Activated CD4-positive, alpha-beta memory T cell treated with anti-CD3 and anti-CD28 coated beads for 36 hours (primary cell): ENCODE measurements at places on chromosomes 6 and 20.

DNA sequence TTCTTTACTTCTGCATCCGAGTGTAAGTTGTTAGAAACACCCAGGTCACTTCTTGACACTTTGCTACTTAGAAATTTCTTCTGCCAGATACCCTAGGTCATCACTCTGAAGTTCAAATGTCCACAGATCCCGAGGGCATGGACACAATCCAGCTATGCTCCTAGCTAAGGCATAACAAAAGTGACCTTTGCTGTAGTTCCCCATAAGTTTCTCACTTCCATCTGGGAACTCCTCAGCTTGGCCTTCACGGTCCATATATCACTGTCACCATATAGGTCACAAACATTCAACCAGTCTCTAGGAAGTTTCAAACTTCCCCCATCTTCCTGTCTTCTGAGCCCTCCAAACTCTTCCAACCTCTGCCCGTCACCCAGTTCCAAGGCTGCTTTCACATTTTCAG lies 65.3 kb downstream of the IRF4 start:
- DNase-seq: no peak

DNA sequence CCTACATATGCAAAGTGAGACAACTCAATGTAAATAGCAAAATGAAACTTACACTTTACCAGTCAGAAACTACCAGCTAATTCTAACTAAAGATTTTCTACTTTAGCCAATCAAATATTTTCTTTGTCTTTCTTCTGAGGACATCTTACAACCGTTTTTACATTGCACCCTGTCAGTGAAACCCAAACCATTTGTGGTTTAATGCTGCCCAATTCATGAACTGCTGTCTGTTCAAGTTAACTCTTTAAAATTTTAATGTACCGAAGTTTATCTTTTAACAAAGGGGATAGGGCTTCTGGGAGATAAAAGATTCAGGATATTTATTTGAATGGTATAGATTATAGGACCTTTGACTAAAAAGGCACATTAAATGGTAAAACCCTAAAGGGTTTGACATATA lies 121.3 kb upstream of the HDDC2 start:
- no peak for DNase-seq

GRCh38 chr20:29298759-29299613 lies 1958.5 kb upstream of the DEFB115 start:
- DNase-seq: no peak

- DNase-seq: no peak
These were observed 32.8 kb downstream of the CD164 start for GRCh38 chr6:109349419-109349987.

GRCh38 chr6:160198606-160199211 lies 59.9 kb downstream of the SLC22A2 start:
- DNase-seq: no peak

DNA sequence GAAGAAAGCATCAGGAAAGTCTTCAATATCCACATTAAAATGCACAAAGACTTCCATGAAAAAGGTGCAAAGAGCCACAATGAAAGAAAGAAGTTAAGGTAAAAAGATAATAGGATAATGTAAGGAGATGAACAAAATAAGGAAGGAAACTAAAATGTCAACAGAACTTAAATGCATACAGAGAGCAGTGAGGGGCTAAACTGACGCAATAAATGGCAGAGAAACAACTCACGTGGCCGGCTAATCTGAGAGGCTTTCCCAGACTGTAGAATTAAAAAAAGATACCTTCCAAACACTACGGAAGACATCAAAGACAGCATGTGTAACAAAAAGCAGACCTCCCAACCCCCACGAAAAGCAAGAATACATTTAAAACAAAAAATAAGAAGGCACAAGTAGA lies 73.7 kb downstream of the GMDS start:
- no peak for DNase-seq

GRCh38 chr6:163586888-163587287 lies 172.4 kb downstream of the QKI start:
- no peak for DNase-seq

DNA sequence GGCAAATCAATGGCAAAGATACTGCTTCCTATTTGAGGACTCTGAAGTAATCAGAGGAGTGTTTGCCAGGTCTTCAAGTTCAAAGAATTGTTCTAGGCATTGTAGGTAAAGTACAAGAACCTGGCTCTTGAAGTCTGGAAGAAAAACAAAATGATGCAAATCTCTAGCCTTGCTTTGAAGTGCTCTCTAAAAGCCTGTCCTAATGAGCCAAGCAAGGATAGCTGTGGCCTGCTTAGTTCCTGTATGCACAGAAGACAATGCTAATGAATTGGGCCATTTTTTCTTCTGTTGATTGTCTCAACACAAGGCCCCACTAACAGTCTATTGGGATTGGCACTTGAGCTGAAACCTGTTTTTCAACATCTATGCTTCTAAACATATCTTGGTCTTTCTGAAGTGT lies 165.0 kb upstream of the POU3F2 start:
- no peak for DNase-seq

GRCh38 chr20:60123096-60123495 lies 164.9 kb downstream of the CDH26 start:
- no peak for DNase-seq
